NCI-H460 (cell line): ENCODE measurements at places on chromosomes 1 and 21.
A peak's percentile ranks its signal among the peaks of the same experiment; 100 is the strongest.

DNA sequence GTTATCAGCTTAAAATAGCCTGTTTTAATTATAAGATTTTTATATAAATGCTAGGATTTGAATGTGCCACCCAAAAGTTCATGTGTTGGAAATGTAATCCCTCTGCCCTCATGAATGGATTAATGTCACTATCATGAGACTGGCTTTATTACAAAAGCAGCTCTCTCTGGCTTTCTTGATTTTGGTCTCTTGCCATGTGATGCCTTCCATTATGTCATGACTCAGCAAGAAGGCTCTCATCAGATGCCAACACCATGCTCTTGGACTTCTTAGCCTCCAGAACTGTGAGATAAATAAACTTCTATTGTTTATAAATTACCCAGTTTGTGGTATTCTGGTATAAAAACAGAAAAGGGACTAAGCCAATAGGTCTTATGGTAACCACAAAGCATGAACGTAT is 6.9 kb upstream of the PRSS38 start:
- DNase-seq = no peak

DNA sequence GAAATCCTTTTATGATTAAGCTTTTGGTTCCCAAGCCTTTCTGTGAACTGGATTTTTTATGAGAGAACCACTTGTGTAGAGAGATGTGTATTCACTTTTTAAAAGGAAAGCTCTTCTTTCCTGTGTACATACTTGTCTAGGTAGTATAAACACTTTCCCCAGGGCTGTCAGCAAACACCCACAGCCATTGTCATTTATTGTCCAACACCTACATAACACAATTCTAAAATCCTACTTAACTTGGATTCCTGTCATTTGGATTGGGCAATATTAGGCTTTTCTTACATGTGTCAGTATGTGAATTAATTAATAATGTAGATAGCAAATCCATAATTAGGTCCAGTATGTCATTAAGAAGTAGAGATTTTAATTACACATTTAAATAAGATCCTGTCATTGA is 12.3 kb downstream of the DDX20 start:
- no peak for DNase-seq

DNA sequence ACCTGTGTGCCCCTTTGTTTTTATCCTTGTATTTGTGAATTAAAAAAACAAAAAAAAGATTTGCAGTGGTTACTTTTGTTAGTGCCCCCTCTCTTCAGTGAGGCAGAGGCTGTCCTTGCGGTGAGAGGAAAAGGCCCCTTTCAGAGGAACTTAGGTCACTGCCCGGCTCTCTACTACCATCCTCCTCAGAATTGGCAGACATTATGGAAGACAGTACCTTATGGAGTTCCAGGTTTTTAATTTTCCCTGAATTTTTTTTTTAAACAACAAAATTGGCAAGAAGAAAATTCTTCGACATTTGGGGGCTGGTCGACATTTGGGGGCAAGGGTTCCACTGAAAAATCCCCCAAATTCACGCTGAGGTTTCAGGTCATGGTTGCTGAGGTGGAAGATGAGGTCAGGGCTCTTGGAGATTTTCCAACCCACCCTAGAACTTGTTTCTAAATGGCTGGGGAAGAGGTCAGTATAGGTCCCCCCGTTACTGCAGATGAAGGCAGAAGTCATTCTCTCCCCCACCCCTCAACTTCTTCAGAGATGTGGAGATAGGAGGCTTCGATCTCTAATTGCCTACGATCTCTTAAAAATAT is 5.3 kb downstream of the RXFP4 start:
- no peak for DNase-seq

DNA sequence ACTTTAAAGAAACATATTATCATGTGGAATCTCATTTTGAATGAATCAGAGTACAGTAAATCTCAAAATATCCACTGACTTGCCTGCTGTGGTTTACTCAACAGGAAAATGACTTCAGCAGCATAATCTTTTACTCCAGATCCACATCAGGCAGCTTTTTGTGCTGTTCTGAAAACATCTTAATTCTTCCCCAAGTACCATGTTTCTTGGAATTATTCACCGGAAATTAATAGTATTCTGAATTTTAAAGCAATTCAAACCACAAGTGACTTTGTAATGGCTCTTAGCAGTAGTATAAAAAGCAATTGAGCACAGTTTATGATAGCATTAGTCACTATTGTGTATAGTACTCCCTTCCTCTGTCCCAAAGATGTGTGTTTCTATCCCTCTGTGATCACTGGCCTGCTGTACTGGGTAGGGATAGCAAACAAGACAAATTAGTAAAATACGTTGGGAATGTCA is 64.2 kb upstream of the ERRFI1 start:
- no peak for DNase-seq

- no peak for DNase-seq
Measured at GRCh38 chr1:202143768-202144401, 652 bp downstream of the ARL8A start.

GRCh38 chr1:28306301-28306949 is 22.4 kb upstream of the MED18 start:
- no peak for DNase-seq

GRCh38 chr1:8373125-8373524 is 55.2 kb downstream of the SLC45A1 start:
- no peak for DNase-seq

GRCh38 chr1:211811126-211811525 is 19.4 kb downstream of the LPGAT1 start:
- no peak for DNase-seq

DNA sequence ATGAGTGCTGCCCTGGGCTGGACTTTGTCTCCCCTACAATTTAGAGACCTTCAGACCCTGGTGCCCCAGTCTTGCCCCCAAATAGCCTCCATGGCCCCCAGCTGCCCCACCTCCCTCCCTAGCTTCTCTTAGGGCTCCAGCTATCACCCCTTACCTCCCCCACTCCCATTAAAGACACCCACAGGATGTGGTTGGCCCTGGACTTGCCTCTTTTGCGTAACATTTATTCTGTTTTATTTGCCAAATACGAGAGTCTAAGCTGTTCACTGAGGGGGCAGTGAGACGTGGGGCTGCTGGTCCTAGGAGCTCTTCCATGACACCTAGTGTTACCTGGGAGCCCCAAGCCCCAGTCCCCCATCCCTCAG is 4.5 kb downstream of the ZC3H12A start:
- no peak for DNase-seq

GRCh38 chr1:108503062-108503733 is 53.1 kb downstream of the NBPF6 start:
- peak; percentile 48 for DNase-seq

- no peak for DNase-seq
Measured at GRCh38 chr1:174954671-174955669, 44.8 kb upstream of the CACYBP start.

DNA sequence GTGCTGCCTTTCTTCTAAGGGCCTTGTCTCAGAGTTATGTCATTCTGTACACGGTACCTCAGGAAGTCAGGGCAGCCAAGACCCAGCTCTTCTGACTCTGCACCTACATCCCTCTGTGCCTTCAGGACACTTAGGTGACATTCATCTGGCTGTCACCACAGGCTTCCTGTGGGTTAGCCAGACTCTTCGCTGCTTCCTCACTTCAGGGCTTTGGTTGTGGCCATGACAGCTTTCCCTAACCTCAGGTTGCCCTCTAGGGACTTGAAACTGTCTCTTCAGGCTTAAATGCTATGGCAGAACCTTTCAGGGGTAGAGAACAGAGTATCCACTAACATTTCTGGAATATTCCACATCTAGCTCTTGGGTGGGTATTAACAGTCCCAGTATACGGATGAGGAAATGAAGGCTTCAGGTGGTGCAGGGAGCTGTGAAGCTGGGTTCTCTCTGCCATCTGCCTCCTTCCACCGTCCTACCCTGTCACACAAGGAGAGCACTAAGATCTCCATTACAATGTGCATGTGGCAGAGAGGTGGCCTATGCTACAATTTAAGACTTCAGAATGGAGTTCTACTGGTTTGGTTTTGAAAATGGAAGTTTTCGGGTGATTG is 9.9 kb downstream of the TSSK3 start:
- DNase-seq = no peak

- no peak for DNase-seq
Measured at GRCh38 chr1:5718831-5719632, 273.2 kb downstream of the NPHP4 start.

- no peak for DNase-seq
Measured at GRCh38 chr1:101200513-101200912, 36.3 kb upstream of the S1PR1 start.

DNA sequence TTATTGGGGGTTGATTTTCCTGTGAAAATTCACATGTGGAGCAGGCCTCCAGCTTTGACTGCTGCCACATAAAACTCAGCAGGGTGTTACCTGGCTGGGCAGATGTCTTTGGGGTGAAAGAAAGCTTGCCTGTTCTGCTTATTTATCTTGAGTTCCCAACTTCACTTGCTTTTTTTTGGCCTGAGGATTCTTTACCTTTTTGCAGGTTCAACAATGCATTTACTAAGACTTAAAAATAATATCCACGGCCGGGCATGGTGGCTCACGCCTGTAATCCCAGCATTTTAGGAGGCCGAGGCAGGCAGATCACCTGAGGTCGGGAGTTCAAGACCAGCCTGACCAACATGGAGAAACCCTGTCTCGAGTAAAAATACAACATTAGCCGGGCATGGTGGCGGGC is 509.1 kb downstream of the KIF26B start:
- DNase-seq = no peak

- DNase-seq = no peak
Measured at GRCh38 chr1:166952002-166952746, 23.2 kb downstream of the ILDR2 start.

- no peak for DNase-seq
Measured at GRCh38 chr1:31372051-31372450, 825 bp downstream of the FABP3 start.

GRCh38 chr1:210001751-210002150 is 63.7 kb downstream of the SYT14 start:
- DNase-seq = no peak

DNA sequence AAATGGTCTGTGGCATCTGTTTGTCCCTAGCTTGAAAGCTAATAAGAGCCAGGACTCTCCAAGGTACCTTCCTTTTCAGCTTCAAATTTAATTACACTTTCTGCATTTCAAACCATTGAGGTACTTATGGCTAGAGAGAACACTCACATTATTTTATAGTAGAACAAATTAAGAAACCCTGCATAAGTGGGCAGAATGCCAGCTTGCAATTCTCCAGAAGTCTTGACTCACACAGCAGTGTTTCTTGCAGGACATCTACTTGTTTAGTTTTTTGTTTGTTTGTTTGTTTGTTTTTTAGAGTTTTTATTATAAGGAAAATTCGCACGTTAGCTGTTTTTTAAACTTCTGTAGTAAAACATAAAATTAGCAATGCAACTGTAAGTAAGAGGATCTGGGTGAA is 397.2 kb downstream of the NEGR1 start:
- no peak for DNase-seq

- DNase-seq = no peak
Measured at GRCh38 chr1:85998105-85998855, 158.3 kb downstream of the COL24A1 start.

DNA sequence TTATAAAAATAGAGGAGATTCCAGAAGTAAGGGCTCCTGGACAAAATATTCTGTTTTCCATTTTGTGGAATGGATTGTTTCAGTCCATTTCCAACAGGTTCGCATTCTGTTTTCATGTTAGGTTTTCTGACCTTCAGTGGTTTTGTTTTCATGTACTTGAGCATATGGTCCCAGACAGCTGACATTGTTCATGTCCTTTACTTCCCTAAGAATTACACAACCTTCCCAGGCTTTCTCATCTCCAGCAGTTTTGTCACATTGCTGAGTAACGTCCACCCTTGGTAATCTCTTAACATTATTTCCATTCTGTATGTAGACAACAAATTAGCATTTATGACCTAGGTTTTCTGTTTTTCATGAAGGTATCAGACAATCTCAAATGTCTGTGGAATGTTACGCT is 21.0 kb upstream of the ERRFI1 start:
- DNase-seq = peak; percentile 87

DNA sequence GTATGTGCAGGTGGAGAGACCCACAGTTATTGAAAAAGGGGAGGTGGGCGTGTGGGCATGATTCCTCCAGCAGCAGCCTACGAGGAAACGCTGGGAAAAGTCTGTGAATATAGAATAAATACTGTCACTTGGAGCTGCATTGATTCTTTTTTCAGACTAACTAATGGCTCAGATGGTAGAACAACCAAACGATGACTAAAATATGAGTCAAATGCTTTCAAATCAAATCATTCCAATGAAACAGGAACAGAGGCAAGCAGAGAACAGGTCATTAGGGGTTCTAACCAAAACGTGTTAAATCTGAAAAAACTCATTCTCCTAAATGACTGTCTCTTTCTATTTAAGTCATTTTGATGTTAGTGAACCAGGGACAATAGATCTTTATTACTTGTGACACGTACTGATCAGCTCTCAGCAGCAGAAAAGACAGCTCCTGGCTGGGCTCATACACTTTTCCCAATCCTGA is 35.1 kb upstream of the SEC16B start:
- DNase-seq = no peak

DNA sequence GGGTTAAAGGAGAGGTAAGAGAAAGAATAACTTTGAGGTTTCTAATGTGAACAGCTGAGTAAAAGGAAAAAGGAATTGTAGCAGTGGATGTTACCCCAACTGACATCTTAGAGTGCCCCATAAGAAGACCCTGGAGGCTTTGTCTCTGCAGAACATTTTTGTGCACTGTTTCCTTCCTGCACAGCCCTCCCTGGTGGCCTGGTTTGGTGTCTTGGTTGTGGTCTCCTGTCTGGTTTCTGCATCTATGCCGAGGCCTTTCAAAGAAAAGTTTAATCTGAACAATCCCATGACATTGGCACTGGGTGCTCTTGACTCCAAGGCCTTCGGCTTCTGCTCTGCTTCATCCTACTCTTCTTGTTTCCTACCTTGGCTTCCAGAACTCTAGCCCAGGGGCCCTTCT is 57.8 kb downstream of the RHOU start:
- no peak for DNase-seq

DNA sequence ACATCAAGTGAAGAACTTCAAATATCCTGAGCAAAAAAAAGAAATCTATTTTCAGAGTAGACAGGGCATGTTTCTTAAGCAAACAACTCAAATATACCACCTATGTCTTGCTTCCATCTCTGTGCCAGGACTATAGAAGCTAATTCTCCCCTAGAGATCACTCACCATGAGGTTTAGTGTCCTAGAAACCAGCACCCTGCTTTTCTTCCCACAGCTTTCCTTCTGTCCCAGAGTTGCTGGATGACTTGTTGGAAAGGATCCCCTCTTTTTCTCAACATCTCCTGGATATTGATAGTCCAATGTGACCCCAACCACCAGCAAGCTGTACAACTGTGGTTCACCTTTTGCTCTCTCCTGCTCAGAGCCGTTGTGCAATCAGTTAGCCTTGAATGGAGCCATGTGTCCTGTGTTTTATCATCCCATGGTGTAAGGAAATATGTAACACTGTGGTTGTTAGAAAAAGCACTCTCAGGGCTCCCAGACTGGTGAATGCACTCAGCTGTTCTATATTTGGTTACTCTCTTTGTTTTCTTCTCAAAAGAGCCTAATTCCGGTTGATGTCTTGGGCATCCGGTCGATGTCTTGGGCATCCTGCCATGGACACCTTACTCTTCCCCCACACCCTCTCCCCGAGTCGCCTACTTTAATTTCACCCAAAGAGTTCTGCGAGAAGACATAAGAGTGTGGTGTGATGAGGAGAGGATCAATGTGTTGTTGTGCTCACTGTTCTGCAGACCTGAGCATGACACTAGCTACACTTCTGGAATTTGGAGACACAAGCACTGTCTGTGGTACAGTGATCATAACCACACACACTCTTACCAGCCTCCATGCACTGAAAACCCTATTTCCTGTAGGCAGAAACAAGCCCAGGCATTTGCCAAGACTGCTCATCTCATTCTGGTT is 1.7 kb downstream of the TNFSF4 start:
- DNase-seq = no peak

- no peak for DNase-seq
Measured at GRCh38 chr1:34378968-34379856, 202.5 kb downstream of the C1orf94 start.
